ENCODE measurements at places on chromosomes 5 and 9.

DNA sequence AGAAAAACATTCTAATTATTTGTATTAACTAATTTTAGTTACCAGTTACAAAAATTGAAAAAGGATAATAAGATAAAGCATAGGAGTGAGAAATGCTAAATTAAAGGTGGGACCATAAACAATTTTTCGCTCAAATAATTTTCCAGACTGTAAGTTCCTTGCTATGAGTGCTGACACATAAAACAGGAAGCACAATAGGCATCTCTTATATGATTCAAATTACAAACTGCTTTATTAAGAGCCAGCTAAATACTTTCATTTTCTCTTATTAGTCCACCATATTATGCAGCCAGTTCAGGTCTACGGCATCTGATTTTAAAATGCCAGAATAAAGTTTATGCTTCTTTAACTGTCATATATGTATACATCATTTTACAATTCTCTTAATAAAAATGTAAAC, 4.4 kb downstream of the RC3H2 start:
- DNase-seq, result no peak

GRCh38 chr9:136403538-136403914, 3.6 kb upstream of the SNAPC4 start:
- peak; percentile 66 for DNase-seq

DNA sequence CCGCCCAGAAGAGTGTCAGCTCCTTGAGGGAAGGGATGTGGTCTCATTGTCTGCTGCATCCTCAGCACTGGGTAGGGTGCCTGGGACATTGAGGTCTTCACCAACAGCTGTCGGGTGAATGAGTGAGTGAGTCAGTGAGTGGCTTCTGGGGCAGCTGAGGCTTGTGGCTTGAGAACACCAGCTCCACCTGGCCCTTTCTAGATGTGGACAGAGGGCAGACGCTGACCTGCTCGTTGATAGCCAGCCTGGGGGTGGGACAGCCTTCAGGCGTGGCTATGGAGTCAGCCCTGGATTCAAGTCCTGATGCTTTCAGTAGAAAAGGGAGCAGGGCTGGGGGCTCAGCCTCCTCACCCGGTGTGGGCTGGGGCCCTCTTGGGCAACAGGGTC, 215.1 kb downstream of the C9orf50 start:
- no peak for DNase-seq

DNA sequence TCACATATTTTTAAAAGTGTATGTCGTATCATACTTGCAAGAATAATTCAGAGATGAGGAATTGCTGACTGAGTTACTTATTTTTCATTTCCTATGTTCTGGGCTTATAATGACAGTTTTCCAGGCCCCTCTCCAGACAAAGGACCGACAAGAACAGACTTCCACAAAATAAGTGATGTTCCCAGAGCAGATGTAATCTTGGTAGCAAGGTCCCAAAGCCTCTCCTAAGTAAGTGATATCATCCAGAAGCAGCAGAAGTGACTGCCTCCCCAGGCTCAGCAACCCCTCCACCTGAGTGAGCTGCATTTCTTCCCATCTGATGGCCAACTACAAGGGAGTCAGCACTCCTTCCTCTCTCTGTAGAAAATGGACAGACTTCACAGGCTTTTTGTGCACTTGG, 57.1 kb downstream of the SEMA6A start:
- DNase-seq, result no peak
